ENCODE measurements at places on chromosomes 16 and 17.

DNA sequence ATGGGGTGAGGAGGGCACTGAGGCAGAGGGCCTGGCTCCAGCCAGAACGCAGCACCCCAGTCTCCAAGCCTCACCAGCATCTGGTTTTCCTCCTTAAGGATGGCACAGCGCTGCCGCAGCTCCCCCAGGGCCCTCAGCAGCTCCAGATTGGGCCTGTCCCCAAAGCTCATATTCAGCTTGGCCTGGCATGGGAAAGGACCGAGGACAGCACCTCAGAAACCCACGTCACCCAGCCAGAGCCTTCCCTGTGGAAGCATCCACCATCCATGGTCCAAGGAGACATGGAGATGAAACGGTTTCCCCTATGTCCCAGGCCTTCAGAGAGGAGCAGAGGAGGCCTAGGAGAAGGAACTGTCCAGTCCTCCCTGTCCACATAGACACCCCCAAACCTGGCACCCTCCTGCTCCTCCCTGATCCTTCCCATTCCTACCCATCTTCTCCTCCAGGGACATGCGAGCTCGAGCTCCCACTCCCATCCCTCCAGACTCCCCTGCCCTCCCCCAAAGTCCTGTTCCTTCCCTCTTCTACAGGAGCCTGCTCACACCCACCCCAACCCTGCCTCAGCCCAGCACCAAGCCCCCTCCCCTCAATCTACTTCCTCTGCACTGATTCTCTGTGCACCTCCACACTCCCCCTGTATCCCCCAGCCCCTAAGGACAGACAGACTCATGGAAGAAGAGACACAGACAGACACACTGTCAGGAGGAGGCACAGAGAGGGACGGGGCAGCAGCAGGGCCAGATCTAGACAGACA lies 1.8 kb downstream of the TSPOAP1 start:
- DNase-seq = no peak

DNA sequence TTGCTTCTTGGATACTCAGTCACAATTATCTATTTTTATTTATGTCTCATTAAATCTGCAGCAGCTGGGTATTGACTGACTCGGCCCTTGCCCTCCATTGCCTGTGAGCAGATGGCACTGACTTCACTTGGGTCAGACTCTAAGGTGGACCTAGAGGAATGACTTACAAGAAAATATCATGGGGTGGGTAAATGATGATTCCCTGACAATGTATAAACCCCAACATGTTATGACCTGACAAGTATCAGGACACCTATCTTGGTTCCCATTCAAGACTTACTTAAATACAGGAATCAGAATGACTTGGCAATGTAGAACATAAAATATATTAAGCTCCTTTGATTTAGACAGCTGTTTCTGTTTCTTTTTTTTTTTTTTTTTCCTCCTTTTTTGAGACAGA lies 953.5 kb downstream of the CDH11 start:
- no peak for DNase-seq

- DNase-seq = no peak
These were observed 59.9 kb upstream of the GRIN2A start for GRCh38 chr16:10242097-10242496.

DNA sequence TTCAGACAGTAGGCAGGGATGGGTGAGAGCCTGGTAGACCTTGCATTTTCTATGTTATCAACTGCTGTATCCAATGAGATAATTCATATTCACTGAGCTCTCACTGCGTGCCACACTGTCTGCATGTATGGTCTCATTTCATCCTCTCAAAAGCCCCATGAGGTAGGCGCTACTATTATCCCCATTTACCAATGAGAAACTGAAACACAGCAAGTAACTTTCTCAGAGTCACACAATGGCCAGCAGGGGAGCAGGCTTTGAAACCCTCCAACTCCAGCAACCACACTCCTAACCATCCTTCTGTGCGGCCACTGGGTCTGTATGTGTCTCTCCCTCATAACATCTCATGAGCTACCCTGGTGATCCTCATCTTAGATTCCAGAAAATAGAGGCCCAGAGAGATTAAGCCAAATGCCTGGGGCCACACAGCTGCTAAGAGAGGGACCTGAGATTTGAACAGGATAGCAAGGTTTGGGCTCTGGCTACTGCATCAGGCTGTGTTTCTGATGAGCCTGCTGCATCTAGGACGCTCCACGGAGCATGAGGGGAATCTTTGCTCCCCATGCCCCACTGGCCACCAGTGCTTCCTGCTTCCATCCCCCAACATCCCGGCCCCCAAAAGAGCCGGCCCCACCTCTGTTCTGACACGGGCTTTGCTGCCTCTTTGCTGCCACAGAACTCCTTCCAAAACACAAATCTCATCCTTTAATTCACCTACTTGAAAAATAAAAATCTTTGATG lies 3.2 kb downstream of the CCR7 start:
- no peak for DNase-seq

- DNase-seq = peak; percentile 65
These were observed 31.7 kb downstream of the CNGB1 start for GRCh38 chr16:57938936-57939871.

DNA sequence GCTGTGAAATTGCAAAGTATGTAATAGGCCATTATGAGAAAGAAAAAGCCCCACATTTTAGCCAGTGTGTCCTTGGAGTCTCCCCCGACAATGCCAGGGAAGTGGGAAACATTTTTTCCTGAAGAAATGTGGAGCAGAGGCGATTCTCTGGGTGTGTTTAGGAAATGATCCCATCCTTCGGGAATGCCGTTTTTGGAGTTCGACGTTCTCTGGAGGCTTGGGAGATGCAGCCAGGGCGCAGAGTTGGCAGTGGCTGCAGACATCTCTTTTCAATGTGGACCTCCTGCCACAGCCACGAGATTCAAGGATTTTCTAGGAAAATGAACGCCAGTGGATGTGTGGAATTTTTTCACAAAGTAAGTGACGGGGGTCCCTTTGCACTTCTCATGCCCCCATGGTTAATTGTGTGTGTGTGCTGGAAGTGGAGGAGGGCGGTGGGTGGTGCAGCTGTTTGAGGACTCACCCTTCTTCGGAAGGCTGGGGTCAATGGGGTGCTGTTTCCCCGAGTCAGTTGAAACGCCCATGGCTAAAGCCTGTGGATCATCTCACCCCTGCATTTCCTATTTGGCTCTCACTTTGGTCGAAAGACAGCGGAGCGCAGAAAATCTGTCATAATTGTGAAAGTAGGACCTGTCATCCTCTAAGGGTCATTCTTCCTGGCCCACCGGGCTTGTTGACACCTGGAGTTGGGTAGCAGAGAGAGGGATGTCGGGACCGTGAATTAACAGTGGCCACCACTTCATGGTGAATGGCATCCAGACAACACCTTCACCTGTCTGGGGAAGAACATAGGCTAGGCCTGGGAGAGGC lies 73.2 kb downstream of the CMIP start:
- DNase-seq = peak; percentile 89

DNA sequence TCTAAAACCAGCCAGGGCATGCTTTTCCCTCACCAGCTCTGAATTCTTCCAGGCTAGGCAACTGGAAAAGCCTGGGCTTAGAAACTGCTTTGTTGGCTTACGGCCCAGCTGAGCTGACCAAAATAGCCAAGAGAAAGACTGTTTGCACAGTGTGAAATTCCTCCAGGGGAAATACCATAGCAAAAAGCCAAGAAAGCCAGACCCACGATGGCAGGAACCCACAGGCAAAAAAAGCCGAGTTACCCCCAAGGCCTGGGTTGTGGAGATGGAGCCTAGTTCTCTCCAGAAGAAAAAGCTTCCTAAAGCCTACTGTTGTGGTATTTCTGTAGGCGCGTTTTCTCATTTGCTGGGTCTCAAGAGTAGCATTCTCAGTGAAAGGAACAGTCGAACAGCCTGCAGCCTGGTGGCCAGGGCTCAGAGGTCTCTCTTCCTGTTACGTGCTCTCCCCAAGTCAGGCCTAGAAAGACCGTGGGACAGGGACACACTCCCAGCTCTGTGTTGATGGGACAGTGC lies 9.2 kb downstream of the SP2 start:
- peak; percentile 80 for DNase-seq

DNA sequence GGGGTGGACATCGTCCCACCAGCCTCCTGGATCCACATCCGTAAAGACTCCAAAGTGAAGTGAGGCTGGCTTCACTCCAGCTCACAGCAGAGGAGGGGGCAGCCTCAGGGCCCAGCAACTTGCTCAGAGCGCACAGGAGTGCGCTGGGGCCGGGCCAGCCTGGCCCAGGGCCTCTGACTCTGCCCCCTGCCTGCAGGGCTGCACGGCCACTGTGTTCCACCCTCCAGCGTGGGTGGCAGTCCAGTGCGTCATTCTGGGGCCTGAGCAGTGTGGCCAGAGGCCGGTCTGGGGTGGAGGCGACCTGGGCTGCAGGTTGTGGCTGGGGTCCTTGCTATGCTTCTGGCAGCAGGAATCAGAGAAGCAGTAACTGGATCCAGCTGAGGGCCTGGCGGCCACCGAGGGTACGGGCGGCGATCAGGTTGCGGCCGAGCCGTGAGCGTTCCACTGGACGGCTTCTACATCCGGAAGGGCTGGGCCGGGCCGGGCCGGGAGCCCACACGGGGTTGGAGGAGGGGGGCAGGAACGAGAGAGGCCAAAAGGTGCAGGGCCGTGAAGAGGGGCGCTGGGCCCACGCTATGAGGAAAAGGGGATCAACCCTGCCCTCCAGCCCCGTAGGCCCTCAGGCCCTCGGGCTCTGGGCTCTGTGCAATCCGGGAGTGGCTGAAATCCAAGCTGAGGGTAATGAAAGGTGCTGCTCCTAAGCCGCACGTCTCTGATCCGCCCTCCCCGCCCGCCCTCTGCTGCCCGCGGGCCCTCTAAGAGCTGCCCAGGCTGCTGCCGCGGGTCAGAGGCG lies at the start of gene FSCN2:
Gene FSCN2, plus strand, starts transcription at position 787 of the 793 bp plus-strand sequence. CDS start 155 bp downstream, outside the sequence.
- no peak for DNase-seq

GRCh38 chr17:56898874-56899273 lies 15.0 kb downstream of the TRIM25 start:
- no peak for DNase-seq

DNA sequence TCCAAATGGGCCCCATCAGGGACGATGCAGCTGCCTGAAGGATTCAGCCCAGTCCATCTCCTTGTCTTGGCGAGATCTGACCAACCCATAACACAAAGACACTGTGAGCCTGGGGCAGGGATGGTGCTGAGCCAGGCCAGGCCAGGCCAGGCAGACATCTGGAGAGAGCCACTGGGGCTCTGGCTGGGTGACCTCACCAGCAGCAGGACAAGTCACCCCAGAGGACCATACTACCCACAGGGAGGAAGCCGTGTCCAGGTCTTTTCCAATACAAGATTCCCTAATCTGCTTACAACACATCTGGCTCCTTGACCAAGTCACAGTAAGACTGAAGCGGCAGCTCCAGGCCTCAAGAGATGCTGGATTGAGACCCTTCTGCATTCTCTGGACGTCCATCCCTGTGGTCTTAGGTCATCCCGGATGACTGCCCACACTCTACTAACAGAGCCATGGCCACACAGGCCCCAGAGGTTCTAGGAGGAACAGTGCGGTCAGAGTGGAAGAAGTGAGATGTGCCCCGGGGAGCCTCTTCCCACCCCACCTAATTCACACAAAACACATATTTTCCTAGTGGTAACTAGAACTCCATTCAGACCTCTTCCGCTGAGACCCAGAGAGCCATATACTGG lies 81.8 kb upstream of the RCVRN start:
- DNase-seq = no peak

DNA sequence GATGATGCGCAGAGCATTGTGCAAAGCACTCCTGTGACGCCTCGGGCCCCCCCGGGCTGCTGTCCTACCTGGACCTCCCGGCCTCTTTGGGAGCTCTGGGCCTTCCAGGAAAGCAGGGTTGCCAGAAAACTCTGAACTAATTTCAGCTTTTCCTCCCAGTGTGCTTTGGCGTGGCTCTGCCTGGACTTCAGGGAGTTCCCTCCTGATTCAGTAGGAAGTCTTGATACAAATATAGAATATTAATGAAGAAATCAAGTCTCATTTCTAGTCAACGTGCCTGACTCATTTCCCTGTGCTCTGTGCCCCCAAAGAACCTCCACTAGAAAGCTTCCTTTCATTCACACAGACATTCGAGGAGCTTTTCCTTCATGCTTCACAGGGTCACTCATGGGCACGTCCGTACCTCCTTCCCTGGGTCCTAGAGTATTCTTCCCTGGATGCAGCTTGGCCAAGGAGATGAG lies 84.0 kb upstream of the NOL11 start:
- DNase-seq = no peak

- no peak for DNase-seq
These were observed 25.0 kb downstream of the CBFA2T3 start for GRCh38 chr16:88951989-88952388.

DNA sequence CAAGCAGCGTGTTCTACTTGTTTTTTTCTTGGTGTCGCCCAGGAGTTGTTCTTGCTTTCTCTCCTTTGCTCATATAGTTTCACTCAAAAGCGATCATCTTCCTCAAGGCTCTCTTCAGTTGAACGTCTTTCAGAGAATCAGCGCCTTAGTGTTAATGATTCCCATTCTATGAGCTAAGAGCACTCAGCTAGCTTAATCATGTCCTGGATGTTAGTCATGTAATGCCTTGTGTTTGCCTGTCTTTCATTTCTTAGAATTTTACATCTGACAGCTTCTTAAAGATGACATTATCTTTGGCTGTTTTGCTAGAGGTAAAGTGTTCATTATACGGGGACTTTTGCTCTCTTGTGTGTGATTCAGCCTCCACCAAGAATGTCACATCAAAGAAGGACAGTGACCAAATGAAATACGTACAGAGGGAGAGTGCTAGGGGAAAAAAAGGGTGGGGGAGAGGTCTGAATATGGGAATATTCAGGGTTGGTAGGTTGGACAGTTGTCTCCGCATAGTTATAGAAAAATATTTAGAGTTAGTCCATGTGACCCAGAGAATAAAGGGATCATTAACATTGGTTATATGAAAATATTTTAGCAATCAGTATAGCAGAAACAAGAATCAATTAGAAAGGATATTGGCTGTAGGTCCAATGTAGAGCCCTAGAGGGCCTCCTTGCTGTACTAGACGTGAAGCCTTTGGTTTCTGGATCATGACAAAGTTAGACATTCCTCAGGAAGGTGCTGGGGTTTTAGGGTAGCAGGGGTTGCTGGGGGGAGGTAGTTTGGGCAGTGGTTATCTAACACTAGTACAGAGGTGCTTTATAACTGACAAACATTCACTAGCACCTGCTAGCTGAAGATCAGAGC lies 31.9 kb upstream of the ANKFN1 start:
- no peak for DNase-seq

GRCh38 chr17:56432443-56432842 lies 161.1 kb upstream of the NOG start:
- no peak for DNase-seq

DNA sequence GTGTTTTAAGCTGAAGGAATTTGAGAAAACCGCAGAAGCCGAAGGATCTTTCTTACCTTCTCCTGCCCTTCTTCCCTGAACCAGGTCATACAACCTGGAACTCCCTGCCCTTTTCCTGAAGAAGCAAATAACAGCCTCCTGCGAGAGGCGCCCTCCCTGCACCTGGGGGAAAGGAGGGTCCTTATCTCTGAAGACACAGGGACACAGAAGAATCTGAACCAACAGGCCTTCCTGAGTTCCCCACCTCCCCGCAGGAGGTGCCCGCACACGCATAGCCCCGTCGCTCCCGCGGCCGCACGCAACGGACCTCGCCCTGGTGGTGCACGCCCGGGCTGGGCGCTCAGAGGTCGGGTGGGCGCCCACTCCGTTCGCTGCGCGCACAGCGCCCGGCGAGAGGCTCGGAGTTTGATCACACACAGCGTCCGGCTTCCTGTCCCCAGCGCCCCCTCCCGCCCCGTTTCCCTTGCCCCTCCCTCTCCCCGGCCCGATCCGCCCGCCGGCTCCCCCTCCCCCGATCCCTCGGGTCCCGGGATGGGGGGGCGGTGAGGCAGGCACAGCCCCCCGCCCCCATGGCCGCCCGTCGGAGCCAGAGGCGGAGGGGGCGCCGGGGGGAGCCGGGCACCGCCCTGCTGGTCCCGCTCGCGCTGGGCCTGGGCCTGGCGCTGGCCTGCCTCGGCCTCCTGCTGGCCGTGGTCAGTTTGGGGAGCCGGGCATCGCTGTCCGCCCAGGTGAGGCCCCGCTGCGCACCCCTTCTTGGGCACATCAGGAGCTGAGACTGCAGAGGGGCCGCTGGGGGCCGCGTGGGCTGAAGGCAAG lies at the start of gene TNFSF12:
Gene TNFSF12, plus strand, starts transcription at position 474 of the 816 bp plus-strand sequence. Its CDS starts 96 bp downstream, at position 570.
- DNase-seq = peak; percentile 58

All from fibroblast of skin of back (primary cell).